Right renal cortex interstitium (tissue), 3 donors: ENCODE measurements at places on chromosomes 2 and 18. TPM values are rescaled to one million over a fixed set of nuclear protein-coding genes. Genes with fewer than 3 reads are reported as not detected.

The KIAA2012 gene
- 0.11 TPM for polyA plus RNA-seq

The IL37 gene
- polyA plus RNA-seq = not detected

The ANKRD30BL gene
- polyA plus RNA-seq = 0.64 TPM

The NEB gene
- 8.8 TPM for polyA plus RNA-seq

The TEX44 gene
- polyA plus RNA-seq = not detected

GRCh38 chr2:55160422-55160821, 71.7 kb downstream of the CLHC1 start:
- DNase-seq = no peak

- DNase-seq = no peak
Observed at GRCh38 chr2:64393383-64394010, 60.5 kb upstream of the LGALSL start.
